A172 (cell line): ENCODE measurements at places on chromosomes 2 and 18. TPM values are rescaled to one million over a fixed set of nuclear protein-coding genes. Genes with fewer than 3 reads are reported as not detected.

GRCh38 chr2:60556175-60556574, 2.7 kb upstream of the BCL11A start:
- DNase-seq: no peak

GRCh38 chr2:144989579-144990270, 469.8 kb upstream of the ZEB2 start:
- no peak for DNase-seq

GRCh38 chr2:20806286-20806685, 16.6 kb downstream of the LDAH start:
- DNase-seq: no peak

DNA sequence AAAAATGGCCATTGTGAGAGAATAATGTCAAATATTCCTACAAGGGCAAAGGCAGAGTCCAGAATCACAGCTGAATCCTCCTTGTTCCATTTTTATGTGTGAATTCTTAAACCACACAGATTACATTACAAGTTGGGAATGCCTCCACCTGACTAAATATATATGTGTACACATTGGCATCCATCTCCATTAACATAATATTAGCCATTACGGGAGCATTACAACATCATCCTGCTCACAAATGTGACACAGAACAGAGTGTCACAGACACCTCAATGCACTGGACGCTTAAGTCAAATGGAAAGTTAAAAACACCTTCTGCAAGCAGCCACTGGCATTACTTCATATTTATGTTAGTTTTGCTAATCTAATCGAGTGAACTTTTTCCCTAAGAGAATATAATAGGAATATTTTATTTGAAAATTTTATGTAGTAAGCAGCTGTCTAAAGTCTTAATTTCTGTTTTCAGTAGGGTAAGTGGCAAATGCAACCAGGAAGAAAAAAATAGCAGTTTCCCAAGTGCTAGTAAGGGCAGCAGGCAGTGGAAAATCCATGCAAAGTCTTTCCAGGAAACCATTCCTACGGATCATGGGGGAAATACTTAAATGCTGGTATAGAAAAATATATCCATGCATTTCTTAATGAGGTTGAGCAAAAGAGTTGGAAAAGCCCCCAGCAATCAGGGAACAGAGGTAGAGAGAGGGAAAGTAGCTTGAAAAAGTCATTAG, 255.6 kb downstream of the OSR1 start:
- no peak for DNase-seq

DNA sequence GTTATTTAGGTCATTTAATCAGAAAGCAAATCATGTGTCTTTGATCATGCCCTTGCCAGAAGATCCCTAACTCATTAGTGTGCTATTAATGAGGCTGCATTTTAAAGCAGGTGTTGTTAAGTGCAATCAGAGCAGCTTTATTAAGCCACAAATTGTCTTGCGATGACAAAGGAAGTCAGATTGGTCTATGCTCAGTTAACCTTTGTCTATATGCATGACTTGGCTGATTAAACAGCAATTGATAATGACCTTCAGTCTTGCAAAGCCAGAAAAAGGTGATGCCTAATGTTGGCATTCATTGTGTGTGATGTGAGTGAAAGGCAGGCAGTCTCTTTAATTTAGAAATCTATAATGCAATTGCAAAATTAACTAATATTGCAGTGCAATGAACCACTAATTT, 166.9 kb downstream of the RND3 start:
- no peak for DNase-seq

- no peak for DNase-seq
These were observed 20.1 kb downstream of the GPR35 start for GRCh38 chr2:240645346-240645745.

GRCh38 chr18:13629841-13630715, 96.3 kb downstream of the FAM210A start:
- DNase-seq: peak; percentile 68

DNA sequence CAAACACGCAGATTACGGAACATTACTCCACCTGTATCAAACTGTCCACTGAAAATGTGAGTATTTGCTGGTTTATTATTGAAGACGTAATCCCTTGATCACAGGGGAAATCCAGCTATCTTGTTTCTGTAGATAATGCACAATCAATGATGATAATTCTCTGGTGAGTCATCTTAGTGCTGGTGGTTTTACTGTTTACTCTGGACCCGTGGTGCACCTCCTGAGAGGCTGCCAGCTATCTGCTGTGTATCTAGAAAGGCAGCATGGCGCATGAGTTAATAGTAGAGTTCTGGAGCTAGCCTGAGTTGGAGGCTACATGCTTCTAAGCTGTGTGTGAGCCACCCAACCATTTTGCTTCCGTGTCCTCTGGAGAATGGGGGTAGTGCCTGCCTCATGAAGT, 6.5 kb downstream of the NCAPH start:
- DNase-seq: peak; percentile 90

- DNase-seq: peak; percentile 57
These were observed 13.9 kb downstream of the SLC19A3 start for GRCh38 chr2:227703961-227704360.

DNA sequence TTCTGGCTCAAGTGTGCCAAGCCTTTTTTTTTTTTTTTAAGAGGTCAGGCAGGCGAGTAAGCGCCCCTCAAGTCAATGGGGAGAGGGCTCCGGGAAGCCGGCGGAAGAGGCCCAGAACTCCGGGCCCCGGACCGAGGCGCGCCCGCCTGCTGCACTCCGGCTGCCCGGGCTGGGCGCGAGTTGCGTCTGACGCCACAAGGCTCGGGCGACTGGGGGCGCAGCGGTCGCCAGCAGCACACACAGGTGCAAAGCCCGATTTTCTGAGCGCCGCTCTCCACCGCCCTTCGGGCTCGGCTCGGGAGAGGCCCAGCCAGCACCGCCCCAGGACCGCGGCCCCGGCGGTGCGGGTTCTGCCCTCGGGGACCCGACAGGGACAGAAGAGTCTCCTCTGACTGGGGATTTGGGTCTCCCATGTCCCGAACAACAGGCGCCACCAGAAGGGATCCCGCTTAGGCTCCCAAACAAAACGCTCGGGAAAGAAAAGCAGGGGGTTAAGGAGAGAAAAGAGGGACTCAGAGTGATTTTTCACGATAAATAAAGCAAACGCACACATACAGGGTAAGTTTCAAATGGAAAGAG, 787 bp downstream of the ERBB4 start:
- DNase-seq: no peak

GRCh38 chr2:228339525-228339924, 158.0 kb upstream of the SPHKAP start:
- DNase-seq: no peak

GRCh38 chr2:111071600-111072171, 49.0 kb upstream of the BCL2L11 start:
- peak; percentile 83 for DNase-seq

DNA sequence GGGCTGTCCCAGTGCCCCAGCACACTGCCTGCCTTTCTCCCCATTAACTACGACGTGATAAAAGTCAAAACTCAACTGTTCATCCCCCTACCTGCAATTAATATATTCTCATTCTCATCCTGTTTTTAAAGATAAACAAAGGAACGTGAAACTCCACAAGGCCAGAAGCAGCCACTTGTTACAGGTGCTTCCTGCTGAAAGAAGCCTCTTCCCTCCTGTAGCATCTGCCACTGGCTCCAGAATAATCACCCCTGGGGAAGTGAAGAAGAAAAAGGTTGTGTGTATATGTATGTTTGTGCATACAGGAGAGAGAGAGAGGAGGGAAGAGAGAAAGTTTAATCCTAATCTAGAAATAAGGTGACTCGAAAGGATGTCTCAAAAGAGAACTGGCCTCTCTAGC, 27.1 kb downstream of the KIAA2012 start:
- DNase-seq: no peak

DNA sequence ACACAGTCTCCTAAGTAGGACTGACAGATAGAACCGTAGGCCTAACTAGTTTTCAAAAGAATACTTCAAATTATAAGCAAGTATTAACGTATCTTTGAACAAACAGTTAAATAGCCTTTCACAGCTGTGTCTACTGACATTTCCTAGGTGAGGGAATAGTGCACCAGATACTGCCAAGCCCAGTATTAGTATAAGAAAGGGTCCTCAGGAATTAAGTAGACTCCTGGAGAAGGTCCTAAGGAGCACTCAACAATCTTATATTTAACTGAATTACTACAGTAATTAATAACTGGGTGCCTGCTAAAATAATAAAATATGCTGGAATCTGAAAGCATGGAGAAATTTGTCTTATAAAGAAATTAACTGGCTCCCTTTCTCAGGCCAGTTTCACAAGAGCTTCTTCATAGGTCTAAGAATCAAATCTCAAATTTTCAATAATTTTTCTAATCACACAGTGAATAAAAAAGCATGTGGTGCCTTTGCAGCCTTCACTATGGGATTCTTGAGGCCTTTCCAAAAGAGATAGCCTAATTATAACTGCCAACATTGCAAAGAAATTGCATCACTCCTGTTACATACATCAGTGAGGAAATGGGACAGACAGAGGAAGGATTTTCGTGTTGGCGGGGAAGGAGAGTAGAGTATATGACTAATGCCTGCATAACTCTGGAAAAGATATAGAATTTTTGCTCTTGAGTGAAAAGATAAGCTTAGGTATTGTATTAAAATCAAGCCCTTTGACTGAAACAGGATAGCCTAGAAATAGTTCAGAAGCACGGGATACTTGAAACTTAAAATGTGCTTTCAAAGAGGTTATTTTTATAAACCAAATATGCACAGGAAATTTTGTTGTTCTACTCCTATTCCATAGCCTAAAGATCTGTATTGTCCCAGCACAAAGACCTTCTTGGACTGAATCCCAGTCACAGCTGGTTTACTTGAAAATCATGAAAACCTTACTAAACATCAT, 228.6 kb upstream of the STK17B start:
- DNase-seq: peak; percentile 92

DNA sequence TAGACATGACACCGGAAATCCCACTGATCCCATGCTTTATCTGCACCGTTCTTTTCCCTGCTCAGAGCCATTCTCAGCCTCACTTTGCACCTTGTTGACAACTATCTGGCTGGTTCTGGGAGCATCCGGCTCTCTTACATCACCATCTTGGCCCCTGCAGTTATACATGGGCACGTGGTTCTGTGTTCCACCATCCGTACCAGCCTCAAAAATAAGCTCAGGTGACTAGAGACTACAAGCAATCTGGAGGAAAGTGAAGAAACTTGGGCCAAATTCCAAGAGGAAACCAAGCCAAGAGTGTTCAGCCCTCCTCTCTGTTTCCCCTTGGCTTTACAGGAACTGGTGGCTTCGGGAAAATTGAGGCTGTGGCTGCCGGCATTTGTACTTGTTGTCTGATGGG, 244.6 kb upstream of the ACVR2A start:
- no peak for DNase-seq

DNA sequence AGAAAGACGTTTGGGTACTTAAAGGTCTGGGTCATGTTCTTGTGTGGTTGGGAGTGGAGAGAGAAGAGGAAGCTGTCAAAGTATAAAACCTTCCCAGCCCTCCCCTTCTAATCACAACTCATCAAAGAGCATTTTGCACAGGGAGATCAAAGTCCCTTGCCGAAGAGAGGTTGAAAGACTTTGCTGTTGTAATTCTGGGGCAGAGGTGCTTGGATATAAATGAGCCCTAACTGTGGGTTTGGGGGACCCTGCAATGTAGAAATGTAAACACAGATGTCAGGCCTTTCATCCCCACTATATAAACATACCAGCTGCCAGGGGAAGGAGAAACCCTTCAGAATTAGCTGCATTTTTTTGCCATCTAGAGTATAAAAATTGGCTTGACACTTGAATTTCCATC, 182.1 kb downstream of the ETAA1 start:
- DNase-seq: no peak

GRCh38 chr2:109013051-109013450, 24.0 kb upstream of the EDAR start:
- no peak for DNase-seq

DNA sequence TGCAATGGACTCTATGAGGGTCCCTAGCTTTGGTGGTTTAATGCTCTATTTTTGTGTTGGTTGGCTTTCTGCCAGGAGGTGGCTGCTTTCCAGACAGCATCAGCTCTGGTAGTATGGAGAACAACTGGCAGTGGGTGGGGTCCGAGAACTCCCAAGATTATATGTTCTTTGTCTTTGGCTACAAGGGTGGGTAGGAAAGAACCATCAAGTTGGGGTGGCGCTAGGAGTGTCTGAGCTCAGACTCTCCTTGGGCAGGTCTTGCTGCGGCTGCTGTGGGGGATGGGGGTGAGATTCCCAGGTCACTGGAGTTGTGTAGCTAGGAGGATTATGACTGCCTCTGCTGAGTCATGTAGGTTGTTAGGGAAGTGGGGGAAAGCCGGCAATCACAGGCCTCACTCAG, 976.1 kb upstream of the GYPC start:
- no peak for DNase-seq

- DNase-seq: peak; percentile 32
These were observed 73.8 kb upstream of the PROKR1 start for GRCh38 chr2:68569604-68570003.

- DNase-seq: no peak
These were observed 297.3 kb downstream of the CYRIA start for GRCh38 chr2:16368328-16368727.

- peak; percentile 12 for DNase-seq
These were observed 49.9 kb upstream of the CYP1B1 start for GRCh38 chr2:38125842-38126241.

DNA sequence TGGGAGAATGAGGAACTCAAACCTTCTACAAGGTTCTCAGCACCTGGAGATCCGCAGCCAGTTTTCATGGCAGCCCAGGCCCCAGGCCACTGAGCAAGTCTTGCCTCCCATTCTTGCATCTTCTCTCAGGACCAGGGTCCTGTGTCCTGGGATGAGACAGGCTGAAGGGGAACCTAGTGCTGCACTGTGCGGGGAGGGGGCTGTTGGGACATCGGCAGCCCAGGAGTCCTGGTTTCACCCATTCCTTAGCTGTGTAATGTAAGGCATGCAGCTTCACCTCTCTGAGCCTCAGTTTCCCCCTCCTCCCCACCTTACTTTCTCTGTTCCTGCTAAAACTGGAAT, 43.9 kb downstream of the TNS1 start:
- no peak for DNase-seq

DNA sequence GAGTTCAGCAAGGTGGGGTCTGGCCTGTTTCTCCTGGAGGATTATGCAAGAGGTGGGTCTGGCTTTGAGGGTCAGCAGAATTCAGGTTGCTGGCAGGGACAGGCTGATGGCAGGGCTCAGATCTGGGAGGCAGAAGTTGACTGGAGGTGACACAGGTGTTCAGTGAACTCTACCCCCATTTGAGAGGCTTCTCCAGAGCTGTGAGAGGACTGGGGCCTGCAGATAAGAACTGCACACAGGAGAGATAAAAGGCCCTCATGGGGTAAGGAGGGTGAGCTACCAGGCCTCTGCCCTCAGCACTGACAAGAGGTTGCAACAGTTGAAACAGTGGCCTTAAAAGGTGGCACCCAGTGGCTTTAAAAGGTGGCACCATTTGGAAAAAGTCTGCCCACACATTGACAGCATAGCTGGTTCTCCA, 13.1 kb downstream of the MOCOS start:
- DNase-seq: no peak

Gene MROH2A
- 0.48 TPM in 1 of 2 replicates, not detected in the other for total RNA-seq

Gene ALK
- 0.07 and 0.26 TPM in 2 replicates for total RNA-seq

Gene GNLY
- total RNA-seq: not detected in 2 replicates

Gene ZNF2
- total RNA-seq: 4.1 and 6.7 TPM in 2 replicates

Gene NOL4
- not detected in 2 replicates for total RNA-seq

Gene HOXD13
- total RNA-seq: 4.2 and 5.2 TPM in 2 replicates

Gene MAB21L4
- total RNA-seq: 0.22 TPM in 1 of 2 replicates, not detected in the other

Gene SSB
- total RNA-seq: 212 and 287 TPM in 2 replicates
